ELF-1 (cell line): ENCODE measurements at places on chromosomes 7 and 10.

- DNase-seq = peak; percentile 88
Measured at GRCh38 chr10:102644646-102645387, 538 bp downstream of the TRIM8 start.

GRCh38 chr10:89256340-89256739, 4.8 kb upstream of the LIPA start:
- no peak for DNase-seq

DNA sequence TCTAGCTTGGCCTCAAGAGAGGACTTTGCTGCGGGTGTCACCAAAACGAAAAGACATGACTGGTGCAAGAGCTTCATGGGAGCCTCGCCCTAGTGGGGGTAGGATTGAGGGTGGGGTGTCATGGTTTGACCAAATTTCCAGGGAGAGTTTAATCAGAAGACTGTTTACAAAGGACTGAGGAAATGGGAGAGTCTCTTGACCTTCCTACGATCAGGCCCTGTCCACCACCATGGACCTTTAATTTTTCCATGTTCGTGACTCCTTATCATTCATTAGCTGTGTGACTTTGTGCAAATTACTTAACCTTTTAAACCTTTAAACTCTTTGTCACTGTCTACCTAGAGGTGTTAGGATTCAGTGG, 23.0 kb downstream of the AKR1E2 start:
- no peak for DNase-seq

DNA sequence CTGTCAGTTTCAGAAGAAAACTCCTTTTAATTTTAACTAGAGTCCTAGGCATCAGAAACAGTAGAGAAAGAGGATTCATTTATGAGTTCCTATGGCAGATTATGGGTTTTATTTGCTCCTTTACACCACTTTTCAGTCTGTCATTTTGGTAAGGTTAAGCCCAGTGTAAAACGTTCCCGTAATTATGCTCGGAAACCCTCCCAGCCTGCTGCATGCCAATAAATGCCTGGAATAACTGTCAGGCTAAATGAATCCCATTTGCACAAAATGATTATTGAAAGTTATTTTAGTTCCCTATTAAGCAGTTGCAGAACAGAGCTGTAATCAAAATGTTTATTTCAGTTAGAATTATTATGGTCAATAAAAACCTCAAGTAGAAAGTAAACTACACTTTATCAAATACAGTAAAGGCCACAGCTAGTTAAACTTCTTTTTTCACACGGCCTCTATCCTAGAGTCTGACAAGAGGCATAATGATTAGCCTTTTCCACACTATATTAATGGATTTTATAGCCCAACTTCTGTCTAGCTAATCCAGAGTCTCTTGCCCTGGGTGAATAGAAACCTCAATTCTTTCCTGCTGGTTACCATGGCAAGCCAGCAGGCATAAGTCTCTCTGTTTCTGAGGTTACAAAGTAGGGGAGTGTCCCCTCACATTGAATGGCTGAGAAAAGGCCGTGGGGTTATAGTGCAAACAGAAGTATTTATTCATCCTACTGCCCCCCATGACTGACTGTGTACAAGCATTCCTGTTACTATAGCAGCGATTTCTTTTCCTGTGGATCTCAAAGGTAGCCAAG, 80.8 kb upstream of the NPVF start:
- DNase-seq = no peak

DNA sequence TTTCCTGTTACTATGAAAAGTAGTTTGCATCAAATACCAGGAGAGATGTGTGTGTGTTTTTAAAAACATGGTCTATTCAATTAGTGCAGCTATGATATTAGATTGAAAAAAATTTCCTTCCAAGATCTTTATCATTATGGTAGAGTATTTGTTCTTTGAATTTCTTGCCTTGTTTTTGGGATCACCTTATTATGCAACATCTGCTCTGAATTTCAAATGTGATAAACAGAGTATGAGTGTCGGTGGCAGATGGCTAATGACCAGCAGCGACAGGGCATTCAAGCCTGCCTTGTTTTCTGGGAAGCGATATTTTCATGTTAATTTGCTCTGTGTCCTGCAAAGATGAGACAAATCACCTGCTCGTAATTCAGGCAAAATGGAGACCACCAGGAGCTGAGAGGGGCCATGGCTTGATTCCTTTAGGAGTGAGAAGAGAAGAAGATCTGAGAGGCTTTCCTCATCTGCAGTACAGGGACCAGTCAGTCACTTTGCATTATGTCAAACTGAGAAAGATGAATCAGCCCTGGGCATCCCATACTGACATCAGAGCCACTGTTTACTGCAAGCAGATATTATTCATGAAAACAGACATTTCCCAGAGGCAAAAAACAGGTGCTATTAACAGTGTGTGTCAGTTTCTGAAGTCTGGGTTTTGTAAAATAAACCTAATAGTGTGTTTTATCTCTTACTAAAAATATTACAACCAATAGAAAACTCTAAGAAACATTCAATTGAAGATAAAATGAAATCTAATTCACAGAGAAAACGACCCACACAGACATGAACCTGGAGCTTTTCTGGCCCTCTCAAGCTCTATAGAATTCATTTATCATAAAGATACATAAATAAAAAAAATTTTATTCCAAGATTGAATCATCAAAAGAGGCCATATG, 67.6 kb downstream of the CDK6 start:
- DNase-seq = no peak

DNA sequence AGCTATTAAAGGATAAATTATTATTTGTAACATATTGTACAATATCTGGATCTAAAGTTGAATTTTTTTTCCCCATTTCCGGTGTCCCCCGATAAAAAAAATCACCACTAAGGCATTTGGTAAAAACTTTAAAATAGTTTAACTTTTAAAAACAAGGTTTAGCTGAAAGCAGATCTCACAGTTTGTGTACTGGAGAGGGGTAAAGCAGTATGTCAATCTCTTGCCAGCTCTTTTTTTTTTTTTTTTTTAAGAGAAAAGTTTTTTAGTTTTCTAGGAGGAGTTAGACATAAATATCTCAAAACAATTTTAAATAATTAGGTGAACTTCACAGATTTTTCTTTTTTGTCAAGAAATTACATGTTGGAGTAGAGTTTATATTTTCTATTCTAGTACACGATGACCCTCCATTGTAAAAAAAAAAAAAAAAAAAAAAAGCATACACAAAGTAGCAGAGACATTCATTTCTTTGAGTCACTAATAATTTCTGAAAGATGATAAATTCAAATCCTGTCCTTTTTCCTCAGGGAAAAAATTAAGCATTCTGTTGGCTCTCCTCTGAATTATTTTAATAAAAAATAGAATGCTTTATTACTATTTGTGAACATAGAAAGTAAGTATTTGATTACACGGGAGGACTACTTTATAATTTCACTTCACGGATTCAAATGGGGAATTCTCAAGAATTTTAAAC, 1.9 kb upstream of the HBP1 start:
- DNase-seq = no peak

DNA sequence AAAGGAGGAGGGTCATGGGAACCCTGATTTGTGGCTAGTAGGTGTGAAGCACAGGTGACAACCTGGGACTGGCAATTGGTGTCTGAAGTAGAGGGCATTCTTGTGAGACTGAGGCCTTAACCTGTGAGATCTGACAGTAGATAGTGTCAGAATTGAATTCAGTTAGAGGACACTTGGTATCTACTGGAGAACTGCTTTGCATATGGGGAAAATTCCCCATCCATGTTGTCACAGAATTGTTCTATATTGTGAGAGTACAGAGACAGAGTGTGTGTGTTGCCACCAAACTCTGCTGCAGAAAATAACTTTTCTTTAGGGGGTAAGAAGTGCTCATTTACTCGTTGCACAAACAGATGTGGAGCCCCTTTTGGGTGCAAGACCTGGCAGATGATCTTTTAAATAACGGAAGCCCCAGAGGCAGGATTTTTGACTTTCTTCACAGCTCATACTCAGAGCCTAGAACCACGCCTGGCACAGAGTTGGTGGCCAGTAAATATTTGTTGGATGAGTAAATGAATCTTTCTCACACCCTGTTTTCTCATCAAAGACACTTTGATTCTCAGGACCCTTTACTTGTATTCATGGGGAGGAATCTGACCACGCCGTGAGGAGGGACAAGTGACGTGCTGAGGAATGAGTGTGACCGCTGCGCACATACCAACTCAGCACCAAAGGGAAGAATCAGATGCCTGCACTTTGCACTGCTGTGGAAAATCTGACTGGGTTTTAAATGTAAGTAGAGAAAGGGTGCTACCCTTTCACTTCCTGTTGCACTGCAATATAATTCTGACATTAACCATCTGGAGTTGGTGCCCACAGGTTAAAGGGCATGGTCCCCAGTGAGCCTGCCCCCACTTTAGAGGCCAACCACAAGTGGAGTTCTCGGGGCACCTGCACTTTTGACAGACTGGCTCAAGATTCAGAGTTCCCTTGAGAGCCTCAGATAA, 39.2 kb upstream of the SDHAF3 start:
- DNase-seq = no peak

DNA sequence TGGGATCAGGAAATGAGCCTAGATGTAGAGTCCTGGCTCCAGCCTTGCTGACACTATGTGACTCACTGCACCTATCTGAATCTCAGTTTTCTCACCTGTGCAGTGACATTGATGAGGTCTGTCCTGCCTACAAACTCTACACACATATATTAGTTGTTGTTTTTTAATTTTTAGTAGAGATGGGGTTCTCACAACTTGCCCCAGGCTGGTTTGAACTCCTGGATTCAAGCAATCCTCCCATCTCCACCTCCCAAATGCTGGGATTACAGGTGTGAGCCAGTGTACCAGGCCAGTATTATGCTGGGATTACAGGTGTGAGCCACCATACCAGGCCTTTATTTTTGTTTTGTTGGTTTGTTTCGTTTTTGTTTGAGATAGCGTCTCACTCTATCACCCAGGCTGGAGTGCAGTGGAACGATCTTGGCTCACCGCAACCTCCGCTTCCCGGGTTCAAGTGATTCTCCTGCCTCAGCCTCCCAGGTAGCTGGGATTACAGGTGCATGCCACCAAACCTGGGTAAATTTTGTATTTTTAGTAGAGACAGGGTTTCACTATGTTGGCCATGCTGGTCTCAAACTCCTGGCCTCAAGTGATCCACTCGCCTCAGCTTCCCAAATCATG, 11.8 kb upstream of the DDIT4 start:
- no peak for DNase-seq

GRCh38 chr10:11748866-11749265, 6.7 kb downstream of the ECHDC3 start:
- DNase-seq = no peak

DNA sequence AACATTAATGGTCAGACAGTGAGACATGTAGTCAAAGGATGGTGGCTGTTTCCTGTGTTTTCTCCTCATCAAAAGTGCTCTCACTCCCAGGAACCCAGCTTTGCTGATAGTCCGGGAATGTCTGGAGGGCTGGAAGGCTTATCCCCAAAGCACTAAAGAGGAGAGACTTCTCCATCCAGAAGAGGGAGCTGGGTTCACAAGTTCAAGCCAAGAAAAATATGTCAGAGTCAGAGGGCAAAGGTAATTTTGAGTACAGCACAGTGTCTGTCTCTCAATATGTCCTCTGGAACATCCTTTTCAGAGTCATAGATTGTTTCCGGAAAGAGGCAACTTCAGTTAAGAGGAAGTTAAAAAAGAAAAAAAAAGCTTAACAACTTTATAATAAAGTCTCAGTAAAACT, 281.5 kb upstream of the PHYHIPL start:
- DNase-seq = no peak

DNA sequence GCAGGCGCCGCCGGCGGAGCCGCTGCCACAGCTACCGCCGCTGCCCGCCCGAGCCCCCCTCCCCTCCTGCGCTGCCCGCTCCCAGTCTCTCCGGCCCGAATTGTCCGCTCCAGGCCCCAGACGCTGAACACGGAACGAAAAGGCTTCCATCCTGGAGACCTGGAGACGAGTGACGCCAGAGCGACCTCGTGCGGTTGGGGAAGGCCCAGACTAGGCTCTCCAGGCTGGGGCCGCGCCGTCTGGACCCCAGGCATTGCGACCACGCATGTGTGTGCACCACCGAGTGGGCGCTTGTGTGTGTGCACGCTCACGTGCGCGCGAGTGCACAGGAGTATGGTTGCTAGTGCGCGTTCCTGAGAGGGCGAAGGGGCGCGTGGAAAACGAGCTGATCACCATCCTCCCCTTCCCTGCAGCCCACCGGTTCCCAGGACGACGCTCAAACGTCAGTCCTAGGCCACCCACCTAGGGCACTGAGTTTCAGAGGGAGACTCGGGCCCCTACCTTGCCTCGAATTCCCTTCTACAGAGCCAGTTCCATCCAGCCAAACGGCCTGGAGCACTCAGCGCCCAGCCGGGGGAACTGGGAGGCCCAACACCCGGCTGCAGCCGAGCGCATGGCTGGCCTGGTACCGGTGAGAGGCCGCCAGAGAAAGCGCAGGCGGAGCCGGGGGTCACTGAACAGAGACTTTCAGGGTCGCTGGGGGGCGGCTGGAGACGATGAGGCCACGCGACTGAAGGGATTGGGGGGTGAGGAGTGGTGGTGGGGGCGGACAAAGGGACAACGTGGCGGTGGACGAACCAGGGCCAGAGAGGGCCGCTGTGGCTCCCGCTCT, 11.6 kb downstream of the LBX1 start:
- DNase-seq = peak; percentile 86

DNA sequence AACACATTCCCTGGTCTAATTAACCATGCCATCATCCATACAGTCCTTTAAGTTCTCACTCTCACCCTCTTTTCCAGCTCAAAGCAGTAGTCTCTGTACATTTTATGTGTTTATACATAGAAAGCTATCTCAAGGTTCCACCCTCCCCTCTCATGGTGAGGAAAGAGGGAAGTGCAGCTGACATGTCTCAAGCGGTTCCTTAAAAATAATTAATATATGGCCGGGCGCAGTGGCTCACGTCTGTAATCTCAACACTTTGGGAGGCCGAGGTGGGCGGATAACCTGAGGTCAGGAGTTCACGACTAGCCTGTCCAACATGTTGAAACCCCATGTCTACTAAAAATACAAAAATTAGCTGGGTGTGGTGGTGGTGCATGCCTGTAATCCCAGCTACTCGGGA, 36.7 kb downstream of the ZC3HAV1 start:
- DNase-seq = no peak

DNA sequence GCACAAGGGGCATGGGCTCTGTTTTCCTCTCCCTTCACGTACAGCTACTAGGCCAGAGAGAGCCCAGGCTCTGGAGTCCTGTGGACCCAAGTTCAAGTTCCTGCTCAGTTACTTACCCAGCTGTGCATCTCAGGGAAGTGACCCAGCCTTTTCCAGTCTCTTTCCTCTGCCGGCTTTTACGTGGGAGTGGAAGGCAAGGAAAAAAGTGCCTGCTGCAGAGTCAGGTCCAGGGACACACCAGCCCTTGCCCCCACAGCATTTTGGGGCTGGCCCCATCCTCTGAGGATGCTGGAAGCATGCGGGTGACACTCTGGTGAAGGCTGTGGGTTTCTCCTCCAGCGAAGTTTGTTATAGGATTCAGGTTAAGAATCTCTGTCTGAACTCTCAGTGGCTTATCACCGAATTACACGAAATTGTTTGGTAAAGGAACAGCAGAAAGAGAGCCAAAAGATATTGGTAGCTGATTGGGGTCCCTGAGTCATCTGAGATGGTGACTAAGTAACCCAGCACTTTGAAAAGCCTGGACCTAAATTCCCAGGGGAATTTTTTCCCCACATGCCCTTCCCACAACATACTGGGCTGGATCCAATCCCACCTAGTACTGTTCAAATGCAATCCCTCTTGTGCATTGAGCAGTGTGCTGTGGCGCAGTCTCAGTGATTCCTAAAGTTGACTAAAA, 424.3 kb downstream of the RPS24 start:
- no peak for DNase-seq
